ENCODE measurements at places on chromosomes 3 and 15.

- no peak for DNase-seq
Observed at GRCh38 chr15:25894371-25894902, 31.3 kb upstream of the ATP10A start.

GRCh38 chr3:140727886-140728285 lies 50.0 kb downstream of the TRIM42 start:
- no peak for DNase-seq

DNA sequence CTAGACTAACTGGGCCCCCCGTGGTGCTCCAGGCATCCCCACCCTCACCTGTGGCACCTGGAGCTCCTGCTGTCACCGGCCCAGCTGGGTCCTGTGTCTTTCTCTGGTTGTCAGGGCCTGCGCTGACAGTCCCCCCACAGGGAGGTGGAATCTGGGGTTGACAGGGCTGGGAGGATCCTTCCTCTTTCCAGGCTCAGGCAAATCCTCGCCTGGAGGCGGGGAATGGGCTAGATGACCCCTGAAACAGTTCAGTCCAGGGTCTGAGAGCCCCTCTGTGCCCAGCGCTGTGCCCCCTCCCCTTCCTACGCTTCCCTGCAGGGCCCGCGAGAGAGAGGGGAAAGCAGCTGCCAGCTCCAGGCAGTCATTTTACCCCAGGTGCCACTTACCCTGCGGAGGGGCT lies 50.1 kb upstream of the MCF2L2 start:
- no peak for DNase-seq

GRCh38 chr3:192253138-192253887 lies 474.0 kb downstream of the FGF12 start:
- DNase-seq, result no peak

GRCh38 chr3:197428117-197428801 lies 127.5 kb downstream of the BDH1 start:
- DNase-seq, result no peak

- no peak for DNase-seq
Observed at GRCh38 chr15:59996298-59997041, 7.6 kb upstream of the FOXB1 start.

DNA sequence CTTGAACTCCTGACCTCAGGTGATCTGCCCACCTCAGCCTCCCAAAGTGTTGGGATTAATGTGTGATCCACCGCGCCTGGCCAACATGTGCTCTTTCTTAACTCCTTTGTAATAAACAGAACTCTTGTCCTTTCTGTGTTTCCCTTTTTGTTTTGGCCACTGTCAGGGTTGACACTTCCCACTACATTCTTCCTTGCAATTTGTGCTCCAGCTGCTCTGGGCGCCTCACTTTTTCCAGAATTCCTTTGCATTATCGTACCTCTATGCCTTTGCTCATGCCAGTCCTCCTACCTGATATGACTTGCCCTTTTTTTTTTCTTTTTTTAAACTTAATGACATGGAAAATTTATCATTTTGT lies 38.8 kb upstream of the SMAD3 start:
- no peak for DNase-seq

- no peak for DNase-seq
Observed at GRCh38 chr3:82978368-82978767, 1216.9 kb upstream of the GBE1 start.

DNA sequence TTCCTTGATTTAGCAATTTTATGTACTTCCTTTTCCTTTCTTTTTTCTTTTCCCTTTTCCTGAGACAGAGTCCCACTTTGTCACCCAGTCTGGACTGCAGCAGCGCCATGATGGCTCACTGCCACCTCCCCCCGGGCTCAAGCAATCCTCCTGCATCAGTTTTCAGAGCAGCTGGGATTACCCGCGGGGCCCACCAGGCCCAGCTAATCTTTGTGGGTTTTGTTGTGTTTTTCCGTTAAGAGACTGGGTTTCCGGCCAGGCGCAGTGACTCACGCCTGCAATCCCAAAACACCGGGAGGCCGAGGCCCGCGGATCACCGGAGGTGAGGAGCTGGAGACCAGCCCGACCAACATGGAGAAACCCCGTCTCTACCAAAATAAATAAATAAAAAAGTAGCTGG lies 17.7 kb downstream of the GOLGA8S start:
- DNase-seq, result no peak

DNA sequence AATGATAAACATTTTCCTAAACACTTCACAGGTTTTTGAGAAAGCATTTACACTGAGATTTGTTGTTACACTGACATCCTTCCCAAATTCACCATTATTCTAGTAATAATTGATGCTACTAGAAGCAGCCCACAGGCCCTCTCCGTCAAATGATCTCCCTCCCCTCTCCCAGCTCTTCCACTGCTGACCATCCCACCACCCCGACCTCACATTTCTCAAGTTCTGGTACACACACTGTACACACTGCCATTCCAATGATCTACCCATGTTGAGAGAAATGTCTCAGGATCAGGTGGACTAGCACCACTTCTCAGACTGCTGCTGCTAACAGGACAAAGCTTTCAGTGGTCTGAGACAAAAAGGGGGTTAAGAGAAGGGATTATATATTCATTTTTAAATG lies 3.5 kb downstream of the TBC1D5 start:
- DNase-seq, result no peak
